Stimulated activated naive CD4-positive, alpha-beta T cell (primary cell): ENCODE measurements at places on chromosomes 6 and 20.

GRCh38 chr6:97630604-97631003, 347.6 kb upstream of the MMS22L start:
- DNase-seq: no peak

DNA sequence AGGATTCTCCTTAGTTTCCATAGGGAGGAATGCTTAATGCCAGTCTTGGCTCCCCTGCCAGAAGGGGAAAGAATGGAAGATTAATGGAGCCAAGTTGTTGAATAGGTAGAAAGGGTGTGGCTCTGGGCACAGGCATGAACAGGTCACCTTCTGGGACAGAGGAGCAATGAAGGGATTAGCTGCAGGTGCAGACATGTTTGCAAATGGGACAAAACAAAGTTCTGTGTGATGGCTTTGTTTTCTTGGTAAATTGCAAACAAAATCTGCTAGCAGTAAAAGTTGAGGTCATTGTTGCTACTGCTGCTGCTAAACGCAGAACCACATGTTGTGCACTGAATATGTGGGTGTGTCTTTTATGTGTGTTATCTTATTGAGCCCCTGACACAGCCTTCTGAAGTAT, 93.3 kb downstream of the PERP start:
- no peak for DNase-seq

GRCh38 chr6:5997420-5997987, 9.2 kb downstream of the NRN1 start:
- no peak for DNase-seq

GRCh38 chr6:154447954-154448353, 62.5 kb downstream of the CNKSR3 start:
- DNase-seq: no peak

DNA sequence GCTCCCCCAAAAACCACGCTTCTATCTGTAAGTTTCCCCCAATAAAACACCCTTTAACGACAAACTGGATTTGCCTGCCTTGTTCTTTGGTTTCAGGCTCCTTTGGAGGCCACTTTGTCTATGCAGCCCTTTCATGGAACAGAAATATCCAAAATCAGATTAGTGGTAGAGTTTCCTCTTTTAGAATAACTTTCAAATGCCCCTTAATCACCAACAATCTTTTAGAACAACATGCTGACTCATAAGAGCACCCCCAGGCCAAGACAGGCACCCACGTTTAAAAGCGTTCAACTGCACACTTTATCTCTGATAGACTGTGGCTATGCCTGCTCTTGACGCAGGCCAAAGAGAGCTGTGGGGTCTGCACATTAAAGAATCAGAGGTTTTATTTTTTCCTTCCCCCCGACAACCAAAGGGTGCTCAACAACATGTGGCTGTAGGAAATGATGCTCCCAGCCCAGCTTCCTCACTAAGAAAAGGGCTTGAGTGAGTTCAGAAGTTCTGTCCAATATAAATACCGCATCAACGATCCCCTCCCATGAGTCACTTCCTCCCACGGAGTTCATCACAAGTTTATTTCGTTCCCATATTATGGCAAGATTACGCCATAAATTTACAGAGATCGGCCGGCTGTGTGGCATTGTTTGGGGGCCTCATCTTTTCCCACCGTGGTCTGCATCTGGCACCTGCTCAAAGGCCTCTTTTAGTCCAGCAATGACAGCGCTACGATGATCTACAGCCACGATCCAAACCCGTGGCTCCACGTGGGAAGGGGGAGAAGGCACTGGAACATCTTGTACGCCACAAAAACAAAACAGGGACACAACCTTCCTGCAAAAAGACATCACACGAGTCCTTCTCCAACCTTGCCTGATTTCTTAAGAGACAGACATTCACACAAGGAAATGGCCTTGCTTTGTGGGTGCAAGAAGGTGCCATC, 88.8 kb upstream of the NFATC2 start:
- no peak for DNase-seq

- DNase-seq: no peak
Measured at GRCh38 chr20:40584130-40584809, 104.8 kb downstream of the MAFB start.
